ENCODE measurements at places on chromosomes 5 and 9.

- DNase-seq = no peak
Measured at GRCh38 chr5:14777187-14777586, 94.4 kb downstream of the ANKH start.

DNA sequence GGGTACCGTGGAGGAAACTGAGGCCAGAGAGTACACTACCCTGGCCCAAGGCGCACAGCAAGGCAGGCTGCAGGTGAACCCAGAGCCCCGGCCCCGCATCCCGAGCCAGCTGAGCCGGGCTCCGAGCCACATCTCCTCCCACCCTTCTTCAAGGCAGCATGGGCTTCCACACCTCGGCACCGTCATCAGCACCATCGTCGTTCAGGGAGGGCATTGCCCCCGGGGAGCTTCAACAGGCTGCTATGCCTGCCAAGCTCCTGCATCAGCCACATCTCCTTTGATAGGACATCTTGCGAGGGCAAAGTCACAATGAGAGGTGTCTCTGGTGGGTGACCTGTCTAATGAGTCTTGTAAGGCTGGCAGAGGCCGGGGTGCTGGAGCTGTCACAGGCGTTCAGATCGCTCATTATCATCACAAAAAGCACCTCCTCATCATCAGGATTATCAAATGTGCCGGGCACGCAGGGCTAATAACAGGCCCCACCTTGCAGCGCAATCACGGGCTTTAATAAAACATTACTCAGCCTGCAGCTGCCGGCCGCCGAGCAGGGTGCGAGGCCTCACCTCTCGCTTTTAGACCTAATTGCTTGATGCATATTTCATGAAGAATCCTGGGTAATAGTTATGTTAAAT is 20.0 kb upstream of the SLC25A51 start:
- no peak for DNase-seq

DNA sequence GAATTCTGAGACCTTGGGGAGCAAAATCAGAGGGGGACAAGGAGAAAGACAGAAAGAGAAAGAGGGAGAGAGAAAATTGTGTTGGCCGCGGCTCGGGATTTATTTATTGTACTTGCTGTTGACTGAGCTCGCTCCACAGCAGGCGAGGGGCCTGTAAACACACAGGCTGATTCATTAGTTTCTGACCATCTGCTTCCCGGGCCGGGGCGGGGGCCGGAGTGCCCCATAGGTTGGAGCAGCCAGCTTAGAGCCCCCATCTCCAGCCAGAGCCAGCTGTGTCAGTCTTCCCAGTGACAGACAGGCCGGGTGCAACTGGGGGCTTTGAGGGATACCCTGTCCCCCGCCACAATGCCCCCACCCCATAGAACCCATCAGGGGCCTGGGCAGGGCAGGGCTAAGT is 30.9 kb downstream of the NTNG2 start:
- DNase-seq = no peak

GRCh38 chr9:118362123-118362522 is 657.9 kb downstream of the TLR4 start:
- no peak for DNase-seq

All from epithelial cell of esophagus (primary cell).